ENCODE measurements at places on chromosomes 4 and X.

- DNase-seq, result peak; percentile 25
These were observed 1.2 kb downstream of the CYTL1 start for GRCh38 chr4:5018096-5018495.

DNA sequence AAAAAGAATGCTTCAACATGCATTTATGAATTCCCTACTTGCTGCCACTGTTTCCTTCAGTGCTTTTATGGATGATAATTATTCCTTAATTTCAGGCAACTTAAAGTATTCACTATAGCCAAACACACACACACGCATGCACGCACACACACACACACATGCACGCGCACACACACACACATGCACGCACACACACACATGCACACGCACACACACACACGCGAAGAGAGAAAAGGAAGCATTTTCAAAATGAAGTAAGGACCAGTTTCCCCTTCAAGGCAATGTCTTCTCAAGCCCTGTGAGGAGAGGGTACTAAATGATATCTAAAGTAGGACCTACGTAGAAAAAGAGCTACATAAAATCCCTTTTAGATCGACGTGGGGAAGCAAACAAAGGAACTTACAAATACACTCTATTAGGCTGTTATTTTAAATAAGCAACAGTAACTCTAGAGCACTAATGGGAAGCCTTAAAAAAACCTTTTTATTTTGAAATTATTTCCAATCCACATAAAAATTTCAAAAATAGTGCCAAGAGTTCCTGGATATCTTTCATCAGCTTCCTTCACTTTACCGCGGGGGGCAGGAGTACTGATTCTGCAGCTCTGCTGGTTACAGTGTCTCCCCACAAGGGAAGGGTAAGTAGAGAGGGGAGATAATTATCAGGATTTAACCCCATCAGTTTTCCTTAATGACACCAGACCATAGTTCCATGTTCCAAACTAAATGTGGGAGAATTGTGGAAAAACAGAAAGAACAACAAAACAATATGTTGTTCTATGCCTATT is 13.7 kb downstream of the IRF2 start:
- peak; percentile 50 for DNase-seq

DNA sequence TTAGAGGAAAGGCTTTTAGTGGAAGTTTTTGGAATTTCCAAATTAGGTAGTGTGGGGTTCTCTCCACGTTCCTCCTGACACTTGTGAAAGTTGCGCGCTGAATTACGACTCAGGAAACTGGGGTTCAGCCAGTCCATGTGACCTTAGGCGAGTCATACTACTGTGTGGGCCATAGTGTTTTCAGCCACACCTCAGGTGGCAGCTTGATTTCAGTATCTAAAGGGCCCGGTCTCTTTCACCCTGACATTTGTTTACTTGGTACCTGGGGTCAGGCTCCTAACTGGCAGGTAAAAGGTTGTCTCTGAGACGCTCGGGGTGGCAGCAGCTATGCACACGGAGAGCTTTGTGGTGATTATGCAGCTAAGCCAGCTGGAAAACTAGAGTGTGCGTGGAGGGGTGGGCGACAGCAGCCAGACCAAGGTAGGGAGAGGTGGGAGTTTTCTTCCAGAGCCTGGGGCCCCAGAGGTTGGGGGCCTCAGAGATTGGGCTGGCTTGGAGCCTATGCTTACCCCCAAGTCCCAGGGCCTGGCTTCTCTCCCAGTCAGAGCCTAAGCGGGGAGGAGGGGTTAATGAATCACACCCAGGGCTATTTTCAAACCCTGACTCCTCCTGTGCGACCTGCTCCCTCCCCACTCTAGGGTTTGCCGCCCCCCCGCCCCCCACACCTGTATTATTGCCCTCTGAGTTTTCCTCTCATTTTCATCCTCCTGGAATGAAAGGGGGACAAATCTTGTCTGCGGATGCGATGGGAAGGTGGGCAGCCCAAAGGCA is 47.2 kb downstream of the STARD8 start:
- DNase-seq, result peak; percentile 36

GRCh38 chrX:3145716-3146115 is 104.4 kb downstream of the ARSF start:
- DNase-seq, result no peak

DNA sequence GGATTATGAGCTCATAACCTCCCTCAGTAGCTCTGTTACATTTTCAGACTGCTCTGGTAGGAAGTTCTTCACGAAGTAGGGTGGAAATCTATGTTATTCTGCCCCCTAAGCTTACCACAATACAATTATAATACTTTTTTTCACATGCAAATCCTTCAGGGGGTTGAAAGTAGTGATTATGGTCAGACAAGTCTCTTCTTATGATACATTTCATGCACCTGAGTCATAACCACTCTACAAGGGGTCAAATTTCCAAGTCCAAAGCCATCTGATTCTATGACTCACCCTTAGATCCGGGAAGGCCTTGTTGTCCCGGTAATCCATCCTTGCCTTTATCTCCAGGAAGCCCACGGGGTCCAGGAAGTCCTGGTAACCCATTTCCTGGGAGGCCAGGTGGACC is 95.2 kb downstream of the ATG4A start:
- DNase-seq, result no peak

DNA sequence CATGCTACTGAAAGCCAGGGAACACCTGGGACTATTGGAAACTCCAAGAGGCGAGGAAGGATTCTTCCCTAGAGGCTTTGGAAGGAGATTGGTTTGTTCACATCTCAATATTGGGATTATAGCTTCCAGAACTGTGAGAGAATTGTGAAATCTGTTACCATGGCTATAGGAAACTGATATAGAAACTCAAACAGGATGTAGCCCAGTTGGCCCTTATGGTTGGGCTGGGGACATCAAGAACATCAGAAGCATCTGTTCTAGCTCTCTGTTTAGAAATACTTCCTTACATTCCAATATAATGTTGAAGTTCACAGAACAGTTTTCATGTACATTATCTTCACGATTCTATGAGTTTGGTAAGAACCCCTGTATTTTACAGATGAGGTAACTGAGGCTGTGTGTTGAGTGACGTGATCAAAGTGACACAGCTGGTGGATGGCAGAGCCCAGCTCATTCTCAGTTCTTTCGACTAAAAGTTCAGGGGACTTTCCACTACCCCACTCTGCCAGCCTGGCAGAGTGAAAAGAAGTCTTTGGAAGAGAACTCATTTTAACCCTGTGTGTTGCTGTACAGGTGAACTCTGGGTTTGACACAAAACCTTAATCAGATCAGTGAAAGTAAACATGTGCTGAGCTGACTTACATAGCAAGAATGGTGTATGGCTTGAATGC is 183.0 kb downstream of the GBA3 start:
- DNase-seq, result no peak

DNA sequence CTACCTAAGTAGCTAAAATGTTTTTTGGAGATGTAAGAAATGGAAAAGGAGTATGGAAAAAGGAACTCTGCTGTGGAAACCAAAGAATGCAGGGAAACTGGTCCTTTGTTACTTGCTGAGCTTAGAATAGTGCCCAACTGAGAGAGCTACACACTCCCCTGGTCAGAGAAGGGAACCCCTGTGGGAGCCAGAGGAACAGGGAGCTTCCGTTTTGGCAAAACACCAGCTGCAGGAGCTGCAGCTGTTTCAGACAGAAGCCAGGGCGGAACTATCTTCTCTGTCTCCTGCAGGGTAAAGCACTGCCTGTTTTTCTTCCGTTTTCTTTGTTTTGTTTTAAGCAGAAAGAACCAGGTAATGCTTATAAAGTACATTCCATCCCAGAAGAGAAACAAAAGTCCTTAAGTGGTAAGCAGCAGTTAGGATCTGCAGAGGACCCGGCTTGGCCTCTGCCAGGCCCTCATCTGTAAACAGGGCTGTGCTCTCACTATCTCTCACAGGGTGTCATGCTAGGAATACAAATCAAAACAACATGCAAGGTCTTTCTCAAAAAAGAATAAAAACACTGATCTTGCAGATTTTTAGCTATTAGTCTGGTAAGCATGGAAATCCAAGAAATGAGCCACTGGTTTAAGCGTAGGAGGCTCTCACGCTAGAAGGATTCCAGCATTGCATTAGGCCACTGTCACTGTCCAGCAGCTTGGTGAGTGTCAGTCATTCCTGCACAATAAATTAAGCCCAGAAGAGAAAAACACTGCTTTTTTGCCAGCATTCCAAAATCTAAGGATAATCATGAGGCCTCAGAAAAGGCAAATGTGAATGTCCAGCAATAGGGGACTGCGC is 76.1 kb downstream of the CHST7 start:
- peak; percentile 43 for DNase-seq

Data from OCI-M1 (cell line).